Sigmoid colon (tissue), 7 donors: ENCODE measurements at places on chromosomes 13 and 19.

GRCh38 chr13:22086597-22087330 lies 415.9 kb downstream of the FGF9 start:
- H3K27me3 ChIP-seq = no peaks in the 10 kb centered on the region
- no peaks in the 10 kb centered on the region for H3K36me3 ChIP-seq
- no peaks in the 10 kb centered on the region for H3K4me1 ChIP-seq
- H3K27ac ChIP-seq = peak overlapping the region; percentile 8

GRCh38 chr13:108777421-108778420 lies 148.3 kb downstream of the MYO16 start:
- H3K27ac ChIP-seq = no peak overlapping the region
- no peak overlapping the region for H3K4me3 ChIP-seq
- H3K4me1 ChIP-seq = no peaks in the 10 kb centered on the region
- no peaks in the 10 kb centered on the region for H3K36me3 ChIP-seq
- no peak for DNase-seq

DNA sequence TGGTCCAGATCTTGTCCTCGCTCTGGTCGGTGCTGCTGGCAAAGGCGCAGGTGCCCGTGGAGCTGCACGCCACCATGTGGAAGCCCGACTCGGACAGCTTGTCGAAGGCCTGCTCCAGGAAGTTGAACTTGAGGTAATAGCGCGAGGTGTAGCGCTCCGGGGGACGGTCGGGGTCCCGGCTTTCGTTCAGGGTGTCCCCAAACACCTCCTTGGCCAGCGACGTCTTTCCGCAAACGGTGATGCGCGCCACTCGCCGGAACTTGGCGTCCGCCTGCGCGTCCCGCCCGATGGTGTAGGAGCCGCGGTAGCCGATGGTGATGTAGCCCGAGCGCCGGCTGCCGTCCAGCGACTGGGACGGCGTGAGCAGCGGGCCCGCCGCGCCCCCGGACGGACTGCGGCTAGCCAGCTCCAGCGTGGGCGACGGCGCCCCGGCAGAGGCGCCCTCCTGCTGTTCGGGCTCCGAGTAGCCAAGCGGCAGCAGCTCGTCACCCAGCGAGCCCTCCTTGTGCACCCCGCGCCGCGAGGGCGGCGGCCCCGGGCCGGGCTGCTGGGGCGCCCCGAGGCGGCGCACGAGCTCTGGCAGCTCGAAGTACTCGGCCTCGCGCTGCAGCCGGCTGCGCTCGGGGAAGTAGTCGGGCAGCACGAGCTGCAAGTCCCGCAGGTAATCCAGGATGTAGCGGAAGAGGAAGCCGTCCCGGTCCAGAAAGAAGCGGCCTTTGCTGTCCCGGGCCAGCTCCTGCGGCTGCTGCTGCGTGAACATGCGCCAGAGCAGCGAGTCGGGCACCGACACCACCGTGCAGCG lies 801 bp downstream of the KCTD12 start:
- H3K36me3 ChIP-seq = no peaks in the 10 kb centered on the region
- no peaks in the 10 kb centered on the region for H3K4me1 ChIP-seq
- peak overlapping the region; percentile 72 for H3K4me3 ChIP-seq
- peak overlapping the region; percentile 89 for H3K27ac ChIP-seq
- peak; percentile 90 for DNase-seq

- no peak overlapping the region for H3K4me3 ChIP-seq
- DNase-seq = peak; percentile 81
- no peak overlapping the region for H3K27ac ChIP-seq
- no peaks in the 10 kb centered on the region for H3K4me1 ChIP-seq
- H3K27me3 ChIP-seq = no peaks in the 10 kb centered on the region
Measured at GRCh38 chr13:79679334-79679733, 198.4 kb downstream of the NDFIP2 start.

DNA sequence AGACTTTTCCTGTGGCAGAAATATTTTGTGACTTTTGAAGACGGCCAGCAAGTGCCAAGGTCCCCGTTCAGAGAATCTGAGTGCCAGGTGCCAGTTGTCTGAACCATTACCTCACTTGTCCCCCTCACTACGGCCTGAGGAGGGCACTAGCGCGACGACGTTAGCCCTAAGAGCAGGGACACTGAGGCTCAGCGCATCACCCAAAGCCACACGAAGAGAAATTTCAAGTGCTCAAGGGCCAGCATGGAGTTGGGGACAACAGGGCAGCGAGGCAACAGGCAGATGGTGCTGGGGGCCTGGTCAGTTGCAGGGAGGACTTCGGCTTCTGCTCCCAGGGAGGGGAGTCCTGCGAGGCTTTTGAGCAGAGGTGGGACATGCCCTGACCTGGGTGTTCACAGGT lies 9.5 kb upstream of the TYK2 start:
- DNase-seq = no peak
- no peaks in the 10 kb centered on the region for H3K4me1 ChIP-seq
- H3K27me3 ChIP-seq = no peaks in the 10 kb centered on the region
- no peak overlapping the region for H3K27ac ChIP-seq
- peaks cover 36% of the 10 kb centered on the region for H3K36me3 ChIP-seq

DNA sequence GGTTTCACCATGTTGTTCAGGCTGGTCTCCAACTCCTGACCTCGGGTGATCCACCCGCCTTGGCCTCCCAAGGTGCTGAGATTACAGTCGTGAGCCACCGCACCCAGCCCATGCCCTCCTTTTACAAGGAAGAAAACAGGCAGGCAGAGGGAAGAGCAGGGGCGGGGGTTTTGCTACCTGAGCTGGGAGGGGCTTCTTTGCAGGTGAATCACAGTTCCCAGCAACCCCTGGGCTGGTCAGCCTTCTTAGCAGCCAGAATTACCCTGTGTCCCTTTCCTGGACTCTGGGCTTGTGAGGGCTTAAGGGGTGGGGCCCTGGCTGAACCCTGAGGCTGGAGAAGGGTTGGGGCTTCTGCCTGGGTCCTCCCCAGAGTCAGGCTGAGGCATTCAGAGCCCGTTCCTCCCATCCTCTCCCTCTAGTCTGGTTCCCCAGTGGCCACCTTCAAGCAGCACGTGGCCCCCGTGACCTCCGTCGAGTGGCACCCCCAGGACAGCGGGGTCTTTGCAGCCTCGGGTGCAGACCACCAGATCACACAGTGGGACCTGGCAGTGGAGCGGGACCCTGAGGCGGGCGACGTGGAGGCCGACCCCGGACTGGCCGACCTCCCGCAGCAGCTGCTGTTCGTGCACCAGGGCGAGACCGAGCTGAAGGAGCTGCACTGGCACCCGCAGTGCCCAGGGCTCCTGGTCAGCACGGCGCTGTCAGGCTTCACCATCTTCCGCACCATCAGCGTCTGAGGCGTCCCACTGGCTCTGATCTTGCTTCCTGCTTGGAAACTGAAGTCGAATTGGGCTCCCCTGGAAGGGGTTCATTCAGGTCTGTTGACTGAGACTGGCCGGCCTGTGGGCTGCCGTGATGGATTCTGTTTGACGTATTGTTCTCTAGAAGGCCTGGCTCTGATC lies 2.8 kb upstream of the KCNJ14 start:
- H3K36me3 ChIP-seq = peaks cover 40% of the 10 kb centered on the region
- H3K27ac ChIP-seq = no peak overlapping the region
- no peaks in the 10 kb centered on the region for H3K27me3 ChIP-seq
- H3K4me1 ChIP-seq = no peaks in the 10 kb centered on the region
- DNase-seq = no peak
- no peak overlapping the region for H3K4me3 ChIP-seq

DNA sequence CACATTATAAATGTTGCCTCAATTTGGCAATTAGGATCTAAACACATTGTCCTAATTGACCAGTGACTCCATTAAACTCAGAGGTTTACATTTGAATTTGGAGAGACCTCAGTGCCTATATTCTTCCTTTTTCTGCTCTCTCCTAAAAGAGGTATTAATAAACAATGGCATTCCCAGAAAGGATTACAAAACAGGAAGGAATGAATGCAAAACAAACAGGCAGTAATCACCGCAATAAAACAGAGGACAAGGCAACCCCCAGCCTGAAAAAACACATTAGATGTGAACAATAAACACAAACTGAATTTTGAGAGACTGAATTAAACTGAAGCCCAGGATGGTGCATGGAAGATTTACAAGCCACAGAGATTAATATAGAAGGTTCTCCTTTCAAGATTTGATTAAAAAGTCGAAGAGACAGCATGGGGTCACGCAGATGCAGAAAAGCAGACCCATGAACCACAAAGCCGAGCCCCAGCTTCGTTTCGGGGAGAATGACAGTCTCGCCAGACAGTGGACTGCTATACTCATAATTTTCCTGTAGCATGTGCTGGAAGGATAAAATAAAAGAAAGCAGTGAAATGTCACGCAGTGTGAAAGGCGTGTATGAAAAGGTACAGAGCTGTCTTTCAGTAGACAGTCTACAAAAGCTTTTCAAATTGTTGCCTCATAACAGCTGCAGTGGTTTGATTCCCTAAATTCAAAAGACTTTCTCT lies 503.0 kb downstream of the LIG4 start:
- DNase-seq = no peak
- H3K4me3 ChIP-seq = no peak overlapping the region
- H3K27ac ChIP-seq = no peak overlapping the region
- H3K27me3 ChIP-seq = no peaks in the 10 kb centered on the region

DNA sequence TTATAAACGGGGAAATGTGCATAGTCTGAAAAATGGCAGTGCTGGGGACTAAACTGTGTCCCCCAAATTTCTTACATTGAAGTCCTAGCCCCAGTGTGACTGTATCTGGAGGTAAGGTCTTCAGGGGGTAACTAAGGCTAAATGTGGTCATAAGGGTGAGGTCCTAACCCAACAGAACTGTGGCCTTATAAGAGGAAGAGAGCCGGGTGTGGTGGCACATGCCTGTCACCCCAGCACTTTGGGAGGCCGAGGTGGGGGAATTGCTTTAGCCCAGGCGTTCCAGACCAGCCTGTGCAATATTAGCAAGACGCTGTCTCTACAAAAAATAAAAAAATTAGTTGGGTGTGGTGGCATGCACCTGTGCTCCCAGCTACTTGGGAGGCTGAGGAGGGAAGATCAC lies 17.8 kb downstream of the PROZ start:
- no peaks in the 10 kb centered on the region for H3K4me1 ChIP-seq
- no peaks in the 10 kb centered on the region for H3K27me3 ChIP-seq
- H3K36me3 ChIP-seq = peaks cover 62% of the 10 kb centered on the region
- no peak overlapping the region for H3K4me3 ChIP-seq

DNA sequence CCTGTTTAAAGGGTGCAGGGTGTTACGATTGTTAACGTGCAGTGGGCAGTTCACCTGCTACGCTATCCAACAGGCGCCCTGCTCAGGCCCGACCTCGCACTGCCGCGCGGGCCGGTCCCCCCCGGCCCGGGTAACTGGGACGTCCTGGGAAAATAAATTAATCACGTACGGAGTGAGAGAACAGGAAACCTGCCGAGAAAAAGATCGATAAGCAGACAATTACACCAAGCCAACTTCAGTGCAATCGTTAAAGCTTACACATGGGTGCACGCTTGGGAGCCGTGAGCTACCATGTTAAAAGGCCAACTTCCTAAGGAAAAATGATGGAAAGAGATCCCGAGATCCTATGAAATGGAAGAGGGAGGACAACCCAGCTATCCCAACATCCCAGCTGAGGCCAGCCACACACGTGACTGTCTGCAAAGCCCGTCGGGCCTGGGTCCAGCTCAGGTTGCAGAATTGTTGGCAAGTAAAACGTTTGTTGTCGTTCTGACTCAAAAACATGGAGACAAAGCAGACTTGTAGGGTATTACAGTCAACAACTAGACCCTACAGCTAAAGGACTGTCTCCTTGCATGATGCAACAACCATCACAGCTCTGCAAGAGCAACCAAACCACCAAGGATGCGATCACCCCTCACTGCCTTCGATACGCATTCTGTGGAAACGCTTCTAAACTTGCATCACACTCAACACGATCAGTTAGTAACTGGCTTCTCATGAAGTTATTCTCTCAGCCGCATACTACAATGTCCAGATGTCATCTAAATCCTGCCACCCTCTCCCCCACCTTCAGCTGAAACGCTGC lies 741 bp upstream of the TUBGCP3 start:
- peak overlapping the region; percentile 78 for H3K4me3 ChIP-seq
- peaks cover 23% of the 10 kb centered on the region for H3K4me1 ChIP-seq
- peak overlapping the region; percentile 99 for H3K27ac ChIP-seq
- H3K27me3 ChIP-seq = no peaks in the 10 kb centered on the region
- no peaks in the 10 kb centered on the region for H3K36me3 ChIP-seq
- DNase-seq = no peak

DNA sequence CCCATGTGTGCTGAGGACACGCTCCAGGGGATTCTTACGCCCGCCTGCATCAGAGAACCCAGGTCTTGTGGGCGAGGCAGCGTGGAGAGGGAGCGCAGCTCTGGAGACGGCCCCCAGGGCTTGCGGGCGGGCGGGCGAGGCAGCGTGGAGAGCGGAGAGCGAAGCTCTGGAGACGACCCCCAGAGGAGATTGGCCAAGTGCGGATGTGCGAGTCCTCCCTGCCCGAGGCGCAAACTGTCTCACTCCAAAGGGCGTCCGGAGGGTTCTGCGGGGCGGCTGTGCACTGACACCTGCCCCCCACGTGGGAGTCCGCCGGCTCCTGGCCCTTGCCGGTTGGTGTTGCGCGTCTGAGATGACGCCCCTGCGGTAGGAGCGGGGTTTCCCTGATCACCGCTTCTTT lies 39.8 kb downstream of the MCF2L start:
- H3K27me3 ChIP-seq = peaks cover 3% of the 10 kb centered on the region
- DNase-seq = no peak
- no peak overlapping the region for H3K4me3 ChIP-seq
- no peaks in the 10 kb centered on the region for H3K36me3 ChIP-seq
- H3K4me1 ChIP-seq = no peaks in the 10 kb centered on the region

GRCh38 chr13:21777813-21778212 lies 106.9 kb downstream of the FGF9 start:
- no peaks in the 10 kb centered on the region for H3K4me1 ChIP-seq
- H3K27ac ChIP-seq = no peak overlapping the region
- no peak for DNase-seq
- no peak overlapping the region for H3K4me3 ChIP-seq
